ENCODE measurements at places on chromosomes 2 and 18.

- DNase-seq = no peak
These were observed 48.9 kb downstream of the ADCY3 start for GRCh38 chr2:24870891-24871705.

DNA sequence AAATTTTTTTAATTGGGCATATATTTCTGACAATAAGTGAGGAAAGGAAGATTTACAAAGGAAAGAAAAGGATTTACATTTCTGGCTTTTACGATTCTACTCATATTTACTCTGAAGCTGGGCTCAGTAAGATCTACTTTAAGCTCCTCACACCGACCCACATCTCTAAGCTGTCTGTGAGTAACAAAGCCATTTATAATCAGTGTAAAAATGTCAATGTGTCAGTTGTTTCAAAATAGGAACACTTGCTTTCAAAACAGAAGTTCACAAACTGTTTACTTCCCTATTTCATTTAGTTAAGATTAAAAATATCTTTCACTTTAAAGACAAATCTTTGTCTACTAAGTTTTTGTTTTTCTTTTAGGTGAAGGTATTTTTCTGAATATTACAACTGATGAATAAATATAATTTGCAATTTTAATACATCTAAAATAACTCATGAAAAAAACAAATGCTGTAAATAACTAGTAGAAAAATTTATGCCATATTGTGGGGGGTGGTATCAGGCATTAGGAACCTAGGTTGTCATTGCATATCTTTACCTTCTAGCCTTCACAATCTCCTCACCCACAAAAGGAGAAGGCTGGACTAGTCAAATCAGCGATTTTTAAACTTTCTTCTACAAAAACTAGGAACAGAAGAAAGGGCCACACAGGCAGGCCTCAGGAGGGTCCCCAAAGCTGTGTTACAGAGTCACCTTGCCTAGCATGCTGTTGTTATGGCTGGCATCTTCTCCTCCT, 64.5 kb downstream of the TMEM131 start:
- DNase-seq = no peak

DNA sequence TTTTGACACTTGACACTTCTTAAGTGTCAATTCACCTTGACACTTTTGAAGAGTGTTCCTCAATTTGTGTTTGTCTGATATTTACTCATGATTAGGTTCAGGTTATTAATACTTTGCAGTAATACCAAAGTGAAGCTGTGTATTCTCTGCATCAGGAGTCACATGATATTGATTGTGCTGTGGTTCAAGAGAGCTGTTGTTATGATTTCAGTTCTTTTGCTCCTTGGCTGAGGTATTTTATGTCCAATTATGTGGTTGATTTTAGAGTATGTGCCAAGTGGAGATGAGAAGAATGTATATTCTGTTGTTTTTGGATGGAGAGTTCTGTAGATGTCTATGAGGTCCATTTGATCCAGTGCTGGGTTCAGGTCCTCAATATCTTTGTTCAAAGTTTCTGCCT, 17.2 kb downstream of the EHBP1 start:
- DNase-seq = no peak

GRCh38 chr2:54000524-54000923, 29.7 kb upstream of the PSME4 start:
- no peak for DNase-seq

Measured in central memory CD8-positive, alpha-beta T cell (primary cell).